ENCODE measurements at places on chromosomes 6 and 20.

GRCh38 chr6:96468681-96469224, 52.9 kb upstream of the UFL1 start:
- no peak for DNase-seq

DNA sequence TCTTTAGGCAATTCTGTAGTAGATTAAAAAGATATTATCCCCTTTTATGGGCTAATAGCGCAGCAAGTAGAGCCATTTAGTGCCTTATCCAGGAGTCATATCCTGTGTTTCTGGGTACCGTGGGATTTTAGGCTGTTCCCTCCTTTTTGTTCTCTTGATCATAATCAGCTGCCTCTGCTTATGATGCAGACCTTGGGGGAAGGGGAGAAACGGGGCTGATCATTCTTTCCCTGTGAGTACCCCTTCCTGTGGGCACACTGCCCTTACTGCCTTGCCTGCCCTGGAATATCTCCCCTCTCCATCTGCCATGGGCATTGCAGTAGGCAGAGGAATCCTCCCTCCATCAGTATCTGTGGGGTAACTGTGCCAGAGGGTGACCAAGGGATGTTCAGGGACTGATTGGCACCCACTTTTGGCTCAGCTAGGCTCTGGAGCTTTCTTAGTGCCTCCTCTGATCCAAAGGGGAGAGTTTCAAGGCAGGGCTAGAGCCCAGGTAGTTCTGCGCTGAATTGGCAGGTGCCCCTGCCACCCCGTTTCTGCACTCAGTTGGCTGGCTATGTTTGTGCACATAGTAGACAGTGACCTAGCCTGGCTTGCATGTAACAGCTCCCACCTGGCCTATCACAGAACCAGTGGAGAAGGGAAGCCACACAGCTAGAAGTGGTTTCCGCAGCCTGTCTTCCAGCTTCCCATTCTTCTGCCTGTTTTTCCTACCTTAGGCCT, 103.3 kb downstream of the FIG4 start:
- no peak for DNase-seq

DNA sequence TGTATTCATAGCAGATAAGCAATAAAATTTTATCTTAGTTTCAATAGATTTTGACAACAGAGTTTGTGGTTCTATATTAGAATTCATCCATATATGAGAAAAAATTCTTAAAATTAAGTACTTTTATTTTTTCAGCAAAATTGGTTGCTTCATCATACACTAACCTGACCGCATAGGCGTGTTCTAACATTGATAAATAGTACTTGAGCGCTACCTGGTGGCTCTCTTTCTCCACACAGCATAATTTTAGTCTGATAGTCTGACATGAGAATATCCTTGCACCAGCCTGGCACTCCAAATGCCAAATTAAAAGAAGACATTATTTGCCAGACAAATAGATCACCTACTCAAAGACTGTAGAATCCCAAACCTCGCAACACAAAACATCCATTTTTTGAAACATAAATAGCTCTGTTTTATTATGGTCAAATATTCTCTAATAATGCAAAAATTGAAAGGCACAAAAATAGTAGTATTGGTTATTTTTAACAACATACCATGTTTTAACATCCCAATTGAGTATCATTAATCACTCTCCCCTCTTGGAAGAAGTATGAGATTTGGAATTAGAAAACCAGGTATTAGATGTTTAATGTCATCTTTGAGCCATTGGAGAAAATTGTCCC, 33.0 kb upstream of the FILIP1 start:
- DNase-seq = peak; percentile 45

DNA sequence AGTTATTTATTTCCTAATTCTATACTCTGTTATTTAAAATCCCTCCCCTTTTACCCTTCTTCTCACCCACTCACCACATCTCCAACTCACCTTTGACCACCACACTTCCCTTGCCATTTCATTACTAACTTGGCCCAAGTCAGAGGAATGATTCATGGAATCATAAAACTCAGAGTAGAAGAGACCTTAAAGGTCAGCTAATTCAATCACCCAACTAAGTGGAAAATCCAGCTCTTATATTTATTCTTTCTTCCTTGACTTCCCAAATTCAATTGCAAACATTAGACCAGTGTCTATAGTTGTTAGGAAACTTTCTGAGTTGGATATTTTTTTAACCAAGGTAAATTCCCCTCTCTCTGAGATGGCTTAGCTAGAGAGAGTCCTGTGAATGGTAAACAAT, 26.5 kb upstream of the HEY2 start:
- no peak for DNase-seq

DNA sequence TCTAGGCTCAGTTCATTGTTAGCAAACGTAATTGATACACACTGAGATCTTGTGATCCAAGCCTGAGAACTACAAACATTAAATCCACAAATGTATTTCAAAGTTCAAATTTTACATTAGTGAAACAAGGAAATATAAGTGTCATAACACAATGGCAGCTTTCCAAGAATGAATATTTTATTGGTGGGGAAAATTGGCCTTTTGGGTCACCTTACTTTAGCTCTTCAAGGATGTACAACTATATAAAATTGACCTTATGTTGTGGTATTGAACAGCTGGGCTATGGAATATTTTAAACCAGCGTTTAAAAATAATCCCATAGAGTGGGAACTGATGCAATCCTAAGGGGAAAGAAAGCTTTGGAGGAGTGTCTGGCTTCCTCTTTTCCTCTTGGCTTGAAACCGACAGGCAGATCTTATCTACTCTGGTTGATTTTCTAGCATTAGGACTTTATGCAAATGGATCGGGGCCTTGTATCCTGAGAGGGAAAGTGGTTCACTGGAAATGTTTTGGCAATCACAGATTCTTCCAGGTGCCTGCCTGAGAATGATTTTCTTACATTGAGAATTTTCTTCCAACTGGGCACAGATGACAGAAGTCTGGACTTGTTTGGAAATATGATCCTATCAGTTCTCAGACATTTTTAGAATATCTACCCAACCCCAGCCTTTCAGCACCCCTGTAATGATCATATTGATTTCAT, 184.8 kb upstream of the ECI2 start:
- no peak for DNase-seq

- DNase-seq = no peak
Observed at GRCh38 chr6:166976636-166977035, 20.3 kb upstream of the RNASET2 start.

DNA sequence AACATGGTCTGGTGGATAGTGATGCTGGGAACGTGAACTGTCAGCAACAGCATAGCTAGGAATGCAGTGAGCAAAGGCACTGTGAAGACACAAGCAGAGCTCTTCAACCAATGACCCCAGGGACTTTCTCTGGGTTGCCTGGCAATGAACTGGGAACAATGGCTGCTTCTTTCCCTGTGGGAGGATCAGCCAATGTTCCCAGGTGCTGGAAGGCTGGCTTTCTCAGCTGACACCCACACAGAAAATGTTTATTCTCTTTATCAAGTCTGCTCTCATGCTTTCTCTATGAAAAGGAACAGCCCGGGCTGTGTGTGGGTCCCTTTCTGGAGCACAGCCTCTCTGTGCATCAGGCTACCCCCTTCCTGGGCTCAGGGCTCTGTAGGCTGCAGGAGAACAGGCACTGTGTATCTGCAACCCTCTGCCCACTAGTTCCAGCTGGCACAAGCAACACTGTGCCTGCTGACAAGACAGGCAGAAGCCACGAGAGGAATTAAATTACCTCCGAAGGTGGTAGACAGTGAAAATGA, 54.2 kb downstream of the HFE start:
- no peak for DNase-seq

- DNase-seq = no peak
Observed at GRCh38 chr6:7207720-7208119, 100.0 kb downstream of the RREB1 start.

DNA sequence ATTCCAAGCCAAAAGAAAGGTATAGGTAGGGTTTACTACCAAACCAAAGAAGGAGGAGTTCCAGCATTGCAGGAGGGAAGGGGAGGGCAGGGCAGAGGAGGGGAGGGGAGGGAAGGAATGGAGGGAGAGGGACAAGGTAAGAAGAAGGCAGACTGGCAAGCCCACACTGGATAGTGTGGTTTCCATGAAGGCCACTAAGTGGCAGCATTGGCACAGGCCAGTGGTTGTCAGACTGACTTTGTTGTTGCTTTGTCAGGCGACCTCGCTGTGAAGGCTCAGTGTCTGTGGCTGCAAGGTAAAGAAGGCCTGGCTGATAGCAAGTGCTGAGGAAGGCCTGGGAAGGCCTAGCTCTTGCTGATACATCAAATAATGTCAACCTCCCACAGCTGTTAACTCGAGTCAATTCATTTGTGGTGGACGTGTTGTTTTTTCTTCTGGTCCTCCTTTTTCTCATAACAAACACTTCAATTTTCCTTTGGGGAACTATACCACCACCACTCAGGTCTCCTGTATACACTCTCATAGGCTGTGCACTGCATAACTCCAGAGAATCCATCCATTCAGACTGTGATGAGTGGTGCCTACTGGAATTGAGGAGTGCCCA, 7.7 kb upstream of the ZNF334 start:
- DNase-seq = peak; percentile 36
